ENCODE measurements at places on chromosomes 6 and 20. TPM values are rescaled to one million over a fixed set of nuclear protein-coding genes. Genes with fewer than 3 reads are reported as not detected.

- DNase-seq = no peak
- no peaks in the 10 kb centered on the region for H3K4me1 ChIP-seq
- H3K27ac ChIP-seq = no peak overlapping the region
These were observed 22.1 kb upstream of the GNRH2 start for GRCh38 chr20:3021327-3021726.

- no peaks in the 10 kb centered on the region for H3K4me1 ChIP-seq
- H3K36me3 ChIP-seq = no peaks in the 10 kb centered on the region
- DNase-seq = no peak
- no peaks in the 10 kb centered on the region for H3K27me3 ChIP-seq
These were observed 398.4 kb downstream of the TBC1D32 start for GRCh38 chr6:120935908-120936307.

Gene EMILIN3
- not detected for total RNA-seq

- no peak overlapping the region for H3K27ac ChIP-seq
- H3K4me3 ChIP-seq = no peak overlapping the region
- no peak for DNase-seq
- H3K27me3 ChIP-seq = 0 out of 2 replicates have a peak, but pooled peaks cover 4% of the 10 kb centered on the region
These were observed 12.8 kb upstream of the MANBAL start for GRCh38 chr20:37276494-37277252.

DNA sequence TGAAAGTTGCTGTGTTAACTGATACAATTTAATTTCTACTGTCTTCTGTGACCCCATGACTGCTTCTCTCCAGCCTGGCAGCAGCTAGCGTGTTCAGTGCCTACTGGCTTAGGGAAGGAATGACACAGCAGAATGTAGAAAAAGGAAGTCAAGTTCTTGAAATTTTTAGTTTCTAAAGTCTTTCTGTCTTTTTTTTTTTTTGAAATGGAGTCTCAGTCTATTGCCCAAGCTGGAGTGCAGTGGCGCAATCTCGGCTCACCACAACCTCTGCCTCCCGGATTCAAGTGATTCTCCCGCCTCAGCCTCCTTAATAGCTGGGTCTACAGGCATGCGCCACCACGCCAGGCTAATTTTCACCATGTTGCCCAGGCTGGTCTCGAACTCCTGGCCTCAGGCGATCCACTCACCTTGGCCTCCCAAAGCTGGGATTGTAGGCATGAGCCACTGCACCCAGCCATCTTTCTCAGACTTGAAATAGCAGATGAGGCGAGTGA lies 39.3 kb downstream of the PCNA start:
- no peaks in the 10 kb centered on the region for H3K27me3 ChIP-seq
- no peak for DNase-seq
- no peak overlapping the region for H3K27ac ChIP-seq

GRCh38 chr6:13725570-13725969 lies 13.9 kb upstream of the RANBP9 start:
- no peaks in the 10 kb centered on the region for H3K27me3 ChIP-seq
- H3K4me3 ChIP-seq = no peak overlapping the region
- DNase-seq = no peak
- no peaks in the 10 kb centered on the region for H3K36me3 ChIP-seq

- DNase-seq = no peak
- H3K27me3 ChIP-seq = no peaks in the 10 kb centered on the region
- 0 out of 2 replicates have a peak, but pooled peaks cover 5% of the 10 kb centered on the region for H3K4me1 ChIP-seq
- H3K36me3 ChIP-seq = no peaks in the 10 kb centered on the region
- H3K4me3 ChIP-seq = no peak overlapping the region
These were observed 58.5 kb downstream of the OGFRL1 start for GRCh38 chr6:71347119-71347518.

Gene GRM1
- not detected for total RNA-seq

- H3K4me1 ChIP-seq = peaks cover 63% of the 10 kb centered on the region
- no peak overlapping the region for H3K4me3 ChIP-seq
- H3K27me3 ChIP-seq = no peaks in the 10 kb centered on the region
- DNase-seq = peak; percentile 78
- H3K36me3 ChIP-seq = no peaks in the 10 kb centered on the region
- peak overlapping the region; percentile 71 for H3K27ac ChIP-seq
These were observed 32.4 kb upstream of the TCP11 start for GRCh38 chr6:35173427-35174087.

DNA sequence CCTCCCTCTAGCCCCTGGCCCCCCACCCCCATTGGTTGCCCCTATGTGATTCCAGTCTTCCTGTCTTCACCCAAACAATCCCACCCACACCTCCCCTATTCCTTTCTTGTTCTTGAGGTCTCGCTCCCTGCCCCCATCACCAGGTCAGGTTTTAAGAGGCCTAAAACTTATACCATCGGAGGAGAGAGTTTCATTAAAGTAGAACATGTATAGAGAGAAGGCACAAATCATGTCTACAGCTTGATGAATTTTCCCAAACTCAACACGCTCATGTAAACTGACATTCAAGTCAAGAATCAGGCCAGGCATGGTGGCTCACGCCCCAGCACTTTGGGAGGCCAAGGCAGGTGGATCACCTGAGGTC lies 44.5 kb downstream of the TGM2 start:
- no peak overlapping the region for H3K4me3 ChIP-seq
- H3K27ac ChIP-seq = no peak overlapping the region
- DNase-seq = no peak
- no peaks in the 10 kb centered on the region for H3K36me3 ChIP-seq

Gene CLIC5
- 1.2 TPM for total RNA-seq

DNA sequence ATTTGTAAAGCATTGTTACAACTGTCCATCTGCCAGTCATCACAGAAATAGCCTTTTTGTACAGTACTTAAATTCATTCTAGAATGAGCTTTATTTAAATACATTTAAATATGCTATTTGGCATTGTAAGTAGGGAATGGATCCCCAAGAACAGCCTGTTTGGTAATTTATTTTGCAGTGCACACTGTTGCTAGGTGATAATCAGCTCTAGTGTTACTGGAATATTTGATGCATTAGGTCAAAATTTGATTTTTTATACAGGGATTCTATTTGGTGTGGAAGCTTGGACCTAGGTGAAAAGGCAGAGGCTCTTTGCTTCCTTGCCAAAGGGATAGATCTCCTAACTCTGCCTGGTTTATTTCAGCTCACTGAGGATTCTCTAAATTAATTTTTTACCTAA lies 593.7 kb downstream of the EPM2A start:
- DNase-seq = no peak
- H3K4me3 ChIP-seq = no peak overlapping the region
- H3K27me3 ChIP-seq = no peaks in the 10 kb centered on the region
- no peaks in the 10 kb centered on the region for H3K36me3 ChIP-seq
- no peaks in the 10 kb centered on the region for H3K4me1 ChIP-seq
- no peak overlapping the region for H3K27ac ChIP-seq

DNA sequence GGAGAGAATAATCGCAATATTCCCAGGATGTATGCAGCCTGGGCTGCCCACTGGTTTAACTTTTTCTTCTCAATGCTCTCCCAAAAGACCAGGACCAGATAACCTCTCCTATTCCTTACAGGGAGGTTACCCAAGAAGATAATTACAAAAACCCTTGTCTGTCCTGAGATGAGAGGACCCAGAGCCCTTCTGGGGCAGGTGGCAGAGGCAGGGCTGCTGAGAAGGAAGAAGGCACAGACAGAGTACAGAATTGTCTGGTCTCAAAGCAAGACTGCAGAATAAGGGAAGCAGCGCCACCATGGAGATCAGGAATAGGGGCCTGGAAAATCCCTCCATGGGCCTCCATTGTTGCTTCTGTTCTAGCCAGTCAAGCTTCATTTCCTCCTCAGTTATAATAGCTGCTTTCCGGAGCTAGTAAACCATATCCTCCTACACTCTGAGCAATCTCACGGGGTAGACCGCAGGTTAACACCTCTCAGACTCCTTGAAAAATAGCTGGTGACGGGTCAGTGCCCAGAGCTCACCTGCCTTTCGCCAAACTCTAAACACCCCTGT lies 463 bp upstream of the HLA-DMB start:
- DNase-seq = no peak
- peaks cover 40% of the 10 kb centered on the region for H3K27me3 ChIP-seq
- H3K36me3 ChIP-seq = no peaks in the 10 kb centered on the region
- no peak overlapping the region for H3K4me3 ChIP-seq
- H3K27ac ChIP-seq = no peak overlapping the region

DNA sequence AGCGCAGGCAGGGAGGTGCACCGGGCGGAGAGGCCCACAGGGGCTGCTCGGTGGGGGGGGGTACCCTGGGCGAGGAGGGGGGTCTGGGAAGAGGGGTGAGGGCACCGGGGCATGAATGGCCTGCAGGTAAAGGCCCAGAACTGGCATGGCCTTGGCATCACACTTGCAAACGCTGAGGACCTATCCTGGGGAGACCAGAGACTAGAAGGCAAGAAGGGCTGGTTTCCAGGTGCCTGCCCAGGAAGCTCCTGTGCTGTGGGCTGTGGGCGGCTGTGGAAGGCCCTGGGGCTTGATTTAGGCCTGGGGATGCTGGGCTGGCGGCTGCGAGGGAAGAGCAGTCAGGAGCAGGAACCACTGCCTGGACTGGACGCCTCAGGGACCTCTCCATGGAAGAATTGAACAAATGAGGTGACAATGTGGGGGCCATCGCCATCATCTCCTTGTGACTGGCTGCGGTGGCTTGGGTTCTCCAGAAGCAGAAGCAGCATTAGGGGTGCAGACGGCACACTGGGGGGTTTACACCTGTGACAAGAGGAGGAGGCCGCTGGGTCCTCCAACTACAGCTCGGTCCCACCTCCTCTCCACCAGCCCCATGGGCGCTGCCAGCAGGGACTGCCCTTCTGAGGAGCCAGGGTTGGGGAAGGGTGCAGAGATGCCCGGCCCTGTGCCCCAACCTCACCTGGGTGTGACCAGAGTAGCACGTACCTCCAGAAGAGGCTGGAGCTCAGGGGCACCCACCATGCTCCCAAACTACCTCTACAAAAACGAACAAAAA lies 32.1 kb upstream of the IRF4 start:
- no peaks in the 10 kb centered on the region for H3K4me1 ChIP-seq
- no peak overlapping the region for H3K27ac ChIP-seq
- H3K36me3 ChIP-seq = no peaks in the 10 kb centered on the region

DNA sequence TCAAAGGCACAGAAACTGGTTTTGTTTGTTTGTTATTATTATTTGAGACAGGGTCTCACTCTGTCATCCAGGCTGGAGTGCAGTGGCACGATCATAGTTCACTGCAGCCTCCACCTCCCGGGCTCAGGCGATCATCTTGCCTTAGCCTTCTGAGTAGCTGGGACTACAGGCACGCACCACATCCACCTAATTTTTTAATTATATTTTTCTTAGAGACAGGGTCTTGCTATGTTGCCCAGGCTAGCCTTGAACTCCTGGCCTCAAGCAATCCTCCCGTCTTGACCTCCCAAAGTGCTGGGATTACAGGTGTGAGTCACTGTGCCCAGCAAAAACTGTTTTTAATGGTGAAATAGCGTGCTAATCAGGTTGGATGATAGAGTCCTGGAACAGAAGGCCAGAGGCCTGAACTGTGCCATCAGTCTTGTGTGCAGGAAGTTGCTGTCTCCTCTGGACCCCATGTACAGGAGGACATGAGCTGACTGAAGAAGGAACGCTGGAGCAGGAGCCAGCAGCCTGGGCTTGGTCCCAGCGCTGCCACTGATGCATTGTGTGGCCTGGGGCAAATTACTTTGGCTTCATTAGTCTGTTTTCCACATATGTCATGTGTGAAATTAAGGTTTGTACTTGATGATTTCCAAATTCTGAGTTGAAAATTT lies 4.9 kb downstream of the TM9SF4 start:
- H3K36me3 ChIP-seq = peaks cover 28% of the 10 kb centered on the region
- no peaks in the 10 kb centered on the region for H3K27me3 ChIP-seq
- no peak overlapping the region for H3K4me3 ChIP-seq
- DNase-seq = no peak
- no peak overlapping the region for H3K27ac ChIP-seq

- no peaks in the 10 kb centered on the region for H3K36me3 ChIP-seq
- H3K4me1 ChIP-seq = no peaks in the 10 kb centered on the region
- no peak for DNase-seq
- H3K4me3 ChIP-seq = no peak overlapping the region
These were observed 59.7 kb downstream of the EDN3 start for GRCh38 chr20:59359906-59360725.

Gene MEP1A
- total RNA-seq = 1.0 TPM

DNA sequence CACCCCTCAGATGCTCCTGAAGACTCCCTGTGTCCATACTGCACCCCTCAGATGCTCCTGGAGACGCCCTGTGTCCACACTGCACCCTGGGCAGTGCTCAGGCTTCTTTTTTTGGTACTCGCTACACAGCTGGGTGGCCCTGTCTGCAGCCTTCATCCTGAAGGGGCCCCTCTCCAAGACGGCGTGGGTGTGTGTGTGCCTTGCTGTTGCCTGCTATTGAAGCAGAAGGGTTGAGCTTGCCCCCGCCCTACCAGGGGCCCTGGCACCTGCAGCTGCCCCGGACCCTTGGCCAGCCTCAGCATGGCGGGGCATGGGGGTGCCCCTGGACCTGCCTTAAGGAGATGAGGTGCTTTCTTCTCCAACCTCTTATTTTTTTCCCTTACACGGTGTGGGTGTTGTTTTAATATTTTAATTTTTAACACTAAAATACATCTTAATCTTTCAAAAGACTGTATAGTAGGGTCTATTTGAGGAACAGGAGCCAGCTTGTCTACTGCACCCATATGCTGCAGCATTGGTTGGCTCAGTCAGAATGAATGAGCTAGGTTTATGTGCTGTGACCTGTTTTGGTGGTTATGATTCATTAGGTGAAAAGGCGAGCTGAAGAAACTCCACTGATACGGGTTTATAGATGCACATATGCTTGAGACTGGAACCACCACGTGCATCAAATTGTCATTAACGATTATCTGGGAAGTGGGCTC lies 135.9 kb downstream of the AGPAT4 start:
- H3K27me3 ChIP-seq = no peaks in the 10 kb centered on the region
- H3K4me1 ChIP-seq = peaks cover 8% of the 10 kb centered on the region
- H3K4me3 ChIP-seq = no peak overlapping the region
- peaks cover 28% of the 10 kb centered on the region for H3K36me3 ChIP-seq

GRCh38 chr20:9076440-9076839 lies 7.6 kb downstream of the PLCB4 start:
- peaks cover 15% of the 10 kb centered on the region for H3K4me1 ChIP-seq
- H3K36me3 ChIP-seq = no peaks in the 10 kb centered on the region
- no peak overlapping the region for H3K4me3 ChIP-seq
- no peak overlapping the region for H3K27ac ChIP-seq
- no peak for DNase-seq
- H3K27me3 ChIP-seq = no peaks in the 10 kb centered on the region

Data from SJSA1 (cell line).